SK-N-SH treated with all-trans-retinoic acid at 6 μM for 48 hours (cell line): ENCODE measurements at places on chromosomes 6 and 20.

- ATAC-seq: no peak
Observed at GRCh38 chr6:163463180-163463579, 48.7 kb downstream of the QKI start.

GRCh38 chr20:36320261-36320897 lies 14.2 kb downstream of the DLGAP4 start:
- no peak for ATAC-seq

DNA sequence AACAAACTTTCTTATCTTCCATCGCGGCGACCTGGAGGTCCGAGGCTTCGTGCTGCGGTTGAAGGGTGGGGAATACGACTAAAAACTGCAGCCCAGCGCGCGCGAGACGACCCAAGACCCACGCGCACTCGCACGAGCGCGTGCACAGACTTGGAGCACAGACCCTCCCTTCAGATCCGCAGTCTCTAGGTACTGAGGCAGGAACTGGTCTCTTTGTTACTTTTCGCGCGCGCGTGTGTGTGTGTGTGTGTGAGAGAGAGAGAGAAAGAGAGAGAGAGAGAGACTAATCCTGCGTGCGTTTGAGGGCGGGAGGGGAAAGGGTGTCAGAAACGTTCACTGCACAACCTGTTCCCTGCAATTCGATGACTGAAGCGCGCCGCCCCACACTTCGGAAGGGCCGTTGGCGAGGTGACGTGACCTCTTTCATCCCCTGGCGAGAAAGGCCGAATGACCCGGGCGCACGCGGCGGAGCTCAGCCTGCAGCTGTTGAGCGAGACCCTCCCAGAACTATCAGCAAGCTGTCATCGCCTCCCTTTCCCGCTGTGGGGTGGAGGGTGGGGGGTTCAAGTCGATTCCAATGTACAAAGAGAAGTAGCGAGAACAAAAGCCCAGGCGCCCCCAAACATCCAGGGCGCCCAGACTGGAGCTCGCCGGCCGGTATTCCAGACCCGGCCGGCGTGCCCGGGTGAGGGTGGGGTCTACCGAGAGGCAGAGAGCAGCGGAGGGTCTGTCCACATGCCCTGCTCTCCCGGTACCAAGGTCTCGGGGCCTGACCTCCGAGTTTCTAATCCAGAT lies 1.5 kb upstream of the TUBB2B start:
- no peak for ATAC-seq

GRCh38 chr6:88983532-88983931 lies 20.1 kb upstream of the RNGTT start:
- peak; percentile 92 for ATAC-seq

DNA sequence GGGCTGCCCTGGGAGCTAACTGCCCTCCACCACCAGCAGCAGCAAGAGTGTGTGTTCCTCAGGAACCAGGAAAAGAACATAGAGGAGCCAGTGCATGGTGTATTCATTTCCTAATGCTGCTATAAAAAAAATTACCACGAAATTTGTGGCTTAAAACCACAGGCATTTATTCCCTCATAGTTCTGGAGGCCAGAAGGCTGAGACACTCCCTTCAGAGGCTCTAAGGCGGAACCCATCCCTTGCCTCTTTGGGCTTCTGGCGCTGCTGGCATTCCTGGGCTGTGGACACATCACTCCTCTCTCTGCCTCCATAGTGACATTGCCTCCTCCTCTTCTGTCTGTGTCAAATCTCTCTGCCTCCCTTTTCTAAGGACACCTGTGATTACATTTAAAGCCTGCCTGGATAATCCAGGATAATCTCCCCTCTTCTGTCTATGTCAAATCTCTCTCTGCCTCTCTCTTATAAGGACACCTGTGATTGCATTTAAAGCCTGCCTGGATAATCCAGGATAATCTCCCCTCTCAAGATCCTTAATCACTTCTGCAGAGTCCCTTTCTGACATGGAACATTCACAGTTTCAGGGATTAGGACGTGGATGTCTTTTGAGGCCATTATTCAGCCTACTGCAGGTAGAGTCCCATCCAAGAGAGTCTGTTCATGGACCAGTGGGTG lies 54.7 kb downstream of the NDUFAF5 start:
- ATAC-seq: peak; percentile 93

DNA sequence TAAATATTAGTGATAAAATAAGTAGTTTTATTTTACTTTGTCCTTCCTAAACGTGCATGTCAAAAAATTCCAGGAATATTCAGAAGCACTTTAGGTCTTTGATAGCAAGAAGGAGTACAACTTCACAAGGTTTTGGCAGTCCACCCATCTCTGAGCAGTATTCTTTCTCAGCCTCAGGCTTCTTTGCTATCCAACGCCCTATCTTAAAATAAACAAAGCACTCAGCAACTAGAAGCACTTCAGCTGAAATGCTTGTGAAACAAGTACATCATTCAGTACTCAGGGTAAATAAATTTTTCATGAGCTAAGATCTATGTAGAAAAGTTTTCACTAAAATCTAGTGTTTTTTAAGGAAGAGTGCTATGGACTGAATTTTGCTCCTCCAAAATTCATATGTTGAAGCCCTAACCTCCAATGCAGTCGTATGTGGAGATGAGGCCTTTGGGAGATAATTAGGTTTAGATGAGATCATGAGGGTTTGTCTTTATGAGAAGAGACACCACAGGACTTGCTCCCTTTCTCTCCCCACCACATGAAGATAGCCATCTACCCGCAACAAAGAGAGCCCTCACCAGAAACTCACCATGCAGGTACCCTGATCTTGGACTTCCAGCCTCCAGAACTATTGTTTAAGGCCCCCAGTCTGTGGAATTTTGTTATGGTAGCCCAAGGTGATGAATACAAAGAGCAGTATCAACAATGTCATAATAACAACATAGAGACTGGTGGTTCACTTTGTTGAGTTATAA lies 539.1 kb downstream of the TFAP2A start:
- no peak for ATAC-seq

DNA sequence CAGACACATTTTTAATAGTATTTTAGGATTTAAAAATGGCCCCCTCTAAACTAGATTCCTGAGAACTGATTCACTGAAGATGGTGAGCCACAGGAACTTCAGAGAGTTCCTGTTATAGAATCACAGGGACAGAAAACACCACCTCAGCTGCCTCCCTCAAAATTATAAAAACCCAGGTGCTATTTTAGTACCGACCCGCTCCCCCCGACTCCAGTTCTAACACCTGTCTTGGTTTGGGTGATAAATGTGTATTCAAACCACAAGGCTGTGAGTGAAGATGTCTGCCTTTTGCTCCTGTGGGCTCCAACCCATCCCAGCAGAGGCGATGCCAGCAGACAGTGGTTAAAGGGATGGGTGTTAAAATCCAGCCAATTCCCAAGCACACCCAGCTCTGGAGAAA lies 127.4 kb upstream of the LY86 start:
- no peak for ATAC-seq

GRCh38 chr20:7348253-7348652 lies 580.8 kb downstream of the BMP2 start:
- no peak for ATAC-seq

- no peak for ATAC-seq
Observed at GRCh38 chr6:150993253-150993652, 127.8 kb downstream of the MTHFD1L start.

DNA sequence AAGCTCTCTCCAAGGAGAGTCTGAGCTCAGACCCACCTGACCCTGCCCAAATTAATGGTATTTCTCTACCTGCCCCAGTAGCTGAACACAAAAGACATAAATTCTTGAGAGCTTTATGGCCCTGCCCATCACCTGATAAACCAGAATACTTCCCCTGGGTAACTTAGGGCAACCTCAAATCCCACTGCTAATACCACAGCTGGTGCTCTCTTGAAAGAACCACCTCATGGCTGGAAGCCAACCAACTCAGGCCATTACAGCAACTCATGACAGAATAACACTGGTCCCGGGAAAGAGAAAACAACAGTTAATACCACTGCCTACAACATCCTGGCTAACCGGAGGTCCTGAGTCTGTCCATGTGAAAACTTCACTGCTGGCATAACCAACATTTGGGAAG lies 328.6 kb downstream of the NKAIN2 start:
- no peak for ATAC-seq
